Heart right ventricle (tissue), 16 donors: ENCODE measurements at places on chromosomes 6 and 20. TPM values are rescaled to one million over a fixed set of nuclear protein-coding genes. Genes with fewer than 3 reads are reported as not detected.

- H3K4me3 ChIP-seq, result no peak overlapping the region
- H3K27me3 ChIP-seq, result peaks cover 11% of the 10 kb centered on the region
- no peaks in the 10 kb centered on the region for H3K36me3 ChIP-seq
- no peak overlapping the region for H3K27ac ChIP-seq
These were observed 13.8 kb upstream of the HLA-G start for GRCh38 chr6:29813809-29814208.

- peaks cover 55% of the 10 kb centered on the region for H3K36me3 ChIP-seq
- DNase-seq, result no peak
- H3K27ac ChIP-seq, result no peak overlapping the region
- no peak overlapping the region for H3K4me3 ChIP-seq
- H3K4me1 ChIP-seq, result peaks cover 21% of the 10 kb centered on the region
These were observed 8.0 kb downstream of the FAM217B start for GRCh38 chr20:59948212-59948611.

- DNase-seq, result no peak
- peaks cover 50% of the 10 kb centered on the region for H3K36me3 ChIP-seq
- H3K27ac ChIP-seq, result no peak overlapping the region
These were observed 6.6 kb downstream of the MYL9 start for GRCh38 chr20:36548006-36548315.

GRCh38 chr20:5688431-5688972 lies 61.7 kb upstream of the SHLD1 start:
- H3K4me1 ChIP-seq, result peaks cover 25% of the 10 kb centered on the region
- no peak overlapping the region for H3K4me3 ChIP-seq
- H3K36me3 ChIP-seq, result no peaks in the 10 kb centered on the region
- peak overlapping the region; percentile 55 for H3K27ac ChIP-seq

- no peak for DNase-seq
- H3K27me3 ChIP-seq, result no peaks in the 10 kb centered on the region
- no peak overlapping the region for H3K27ac ChIP-seq
These were observed 108.7 kb upstream of the LRFN2 start for GRCh38 chr6:40695750-40696415.

GRCh38 chr6:157574851-157575424 lies 193.9 kb downstream of the ZDHHC14 start:
- no peak for DNase-seq
- no peaks in the 10 kb centered on the region for H3K36me3 ChIP-seq
- H3K4me1 ChIP-seq, result peaks cover 7% of the 10 kb centered on the region
- no peak overlapping the region for H3K27ac ChIP-seq
- H3K27me3 ChIP-seq, result no peaks in the 10 kb centered on the region
- H3K4me3 ChIP-seq, result no peak overlapping the region

DNA sequence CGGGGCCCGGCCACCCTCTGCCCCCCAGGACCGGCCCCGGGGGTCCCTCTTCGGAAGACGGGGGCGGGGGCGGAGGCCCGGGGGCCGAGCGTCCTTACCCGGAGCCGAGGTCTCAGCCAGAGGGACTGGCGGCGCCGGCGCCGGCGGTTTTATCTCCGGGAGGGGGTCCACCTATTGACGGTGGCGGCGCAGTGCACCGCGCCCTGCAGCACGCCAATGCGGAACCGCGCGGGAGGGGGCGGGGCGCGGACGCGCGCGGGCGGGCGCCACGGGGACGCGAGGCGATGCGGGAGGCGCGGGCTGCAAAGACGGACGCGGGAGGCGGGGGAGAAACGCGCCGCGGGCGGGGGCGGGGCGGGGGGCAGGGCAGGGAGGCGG lies at the start of gene EEF1A2:
Gene EEF1A2 (minus strand): TSS at position 124 of the 378 bp plus-strand sequence. CDS start 1,320 bp downstream, outside the sequence.
- H3K4me1 ChIP-seq, result peaks cover 49% of the 10 kb centered on the region
- peak within 1 kb of the TSS; percentile 94 for H3K27ac ChIP-seq
- H3K27me3 ChIP-seq, result peaks cover 35% of the 10 kb centered on the region
- no peak for DNase-seq

DNA sequence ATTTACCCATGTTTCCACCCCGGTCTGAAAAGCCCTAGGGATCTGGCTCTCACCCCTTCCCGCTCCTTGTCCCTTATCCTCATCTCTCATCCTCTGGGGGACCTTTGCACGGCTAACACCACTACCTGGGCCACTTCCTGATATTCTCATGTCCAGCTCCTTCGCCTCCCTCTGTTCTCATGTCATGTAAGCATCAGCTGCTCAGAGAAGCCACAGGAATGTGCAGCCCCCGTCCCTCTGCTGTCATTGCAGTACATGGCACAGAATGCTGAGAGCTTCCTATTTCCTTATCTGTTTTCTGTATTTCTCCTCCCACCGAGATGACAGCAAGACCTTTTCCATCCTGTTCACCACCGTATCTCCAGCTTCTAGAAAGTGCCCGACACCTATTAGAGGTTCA lies 102.4 kb downstream of the MTHFD1L start:
- no peaks in the 10 kb centered on the region for H3K4me1 ChIP-seq
- no peaks in the 10 kb centered on the region for H3K27me3 ChIP-seq
- H3K36me3 ChIP-seq, result no peaks in the 10 kb centered on the region
- DNase-seq, result no peak

DNA sequence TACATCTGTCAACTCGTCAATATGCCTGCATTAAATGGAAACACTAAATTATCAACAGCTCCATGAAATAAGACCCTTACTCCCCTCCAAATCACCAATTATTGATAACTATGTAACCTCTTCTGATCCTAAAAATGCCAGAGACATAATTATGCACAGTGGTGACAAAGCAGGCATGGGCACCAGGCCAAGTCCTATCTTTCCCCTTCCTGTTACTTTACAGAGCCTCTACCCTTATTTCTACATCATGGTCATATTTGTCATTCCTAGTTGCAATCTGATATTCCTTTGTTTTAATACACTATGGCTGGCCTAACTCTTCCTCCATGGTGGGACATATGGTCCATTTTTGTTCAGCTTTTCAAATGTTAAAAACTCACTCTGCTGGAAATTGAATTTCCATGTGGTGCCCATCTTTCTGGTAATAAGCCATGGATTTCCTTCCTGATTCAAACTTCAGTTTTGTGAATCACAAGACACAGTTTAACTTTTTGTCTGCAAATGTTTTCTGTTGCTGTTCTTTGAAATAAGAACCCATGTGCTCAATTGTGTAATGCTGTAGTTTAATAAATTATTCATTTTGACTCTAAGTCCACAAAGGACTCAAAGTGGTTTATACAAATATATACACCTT lies 41.8 kb upstream of the ARFGEF2 start:
- H3K4me3 ChIP-seq, result no peak overlapping the region
- no peaks in the 10 kb centered on the region for H3K27me3 ChIP-seq
- no peaks in the 10 kb centered on the region for H3K36me3 ChIP-seq
- DNase-seq, result no peak
- no peaks in the 10 kb centered on the region for H3K4me1 ChIP-seq

GRCh38 chr20:15214051-15214450 lies 876.6 kb upstream of the FLRT3 start:
- H3K4me1 ChIP-seq, result no peaks in the 10 kb centered on the region
- no peak for DNase-seq
- H3K36me3 ChIP-seq, result no peaks in the 10 kb centered on the region
- H3K27me3 ChIP-seq, result no peaks in the 10 kb centered on the region
- no peak overlapping the region for H3K27ac ChIP-seq

DNA sequence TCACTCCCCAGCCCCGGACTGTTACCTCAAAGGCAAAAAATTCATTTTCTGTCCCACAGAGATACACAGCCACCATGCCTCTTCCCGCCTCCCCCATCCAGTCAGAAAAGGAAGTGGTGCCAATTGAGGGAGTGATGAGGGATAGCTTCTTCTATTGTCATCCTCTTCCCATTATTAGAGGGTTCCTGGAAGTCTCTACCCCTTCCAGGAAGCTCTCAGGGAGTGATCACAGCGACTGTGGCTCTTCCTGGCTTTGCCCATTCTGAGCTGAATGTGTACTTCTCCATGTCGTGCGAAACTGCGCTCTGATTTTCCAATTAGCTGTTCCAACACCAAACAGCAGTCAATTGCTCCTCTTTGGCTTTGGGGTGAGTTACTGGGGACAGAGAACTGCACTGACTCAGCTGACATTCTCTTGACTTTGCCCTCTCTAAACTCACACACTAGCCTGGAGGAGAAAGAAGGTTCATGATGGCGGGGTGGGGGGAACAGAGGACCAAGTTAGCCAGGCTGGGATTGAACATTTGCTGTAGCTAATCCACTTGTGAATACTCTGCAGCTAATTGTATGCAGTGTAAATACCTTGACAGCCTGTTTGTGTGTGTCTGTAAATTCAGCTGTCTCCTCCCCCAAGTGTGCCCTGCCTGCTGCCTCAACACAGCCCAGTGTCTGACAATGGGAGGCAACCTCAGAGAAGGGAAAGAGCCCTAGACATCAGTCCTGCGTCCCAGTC lies 2.4 kb upstream of the MDGA1 start:
- no peak overlapping the region for H3K4me3 ChIP-seq
- no peak overlapping the region for H3K27ac ChIP-seq
- DNase-seq, result no peak
- H3K4me1 ChIP-seq, result peaks cover 24% of the 10 kb centered on the region
- H3K27me3 ChIP-seq, result peaks cover 13% of the 10 kb centered on the region

DNA sequence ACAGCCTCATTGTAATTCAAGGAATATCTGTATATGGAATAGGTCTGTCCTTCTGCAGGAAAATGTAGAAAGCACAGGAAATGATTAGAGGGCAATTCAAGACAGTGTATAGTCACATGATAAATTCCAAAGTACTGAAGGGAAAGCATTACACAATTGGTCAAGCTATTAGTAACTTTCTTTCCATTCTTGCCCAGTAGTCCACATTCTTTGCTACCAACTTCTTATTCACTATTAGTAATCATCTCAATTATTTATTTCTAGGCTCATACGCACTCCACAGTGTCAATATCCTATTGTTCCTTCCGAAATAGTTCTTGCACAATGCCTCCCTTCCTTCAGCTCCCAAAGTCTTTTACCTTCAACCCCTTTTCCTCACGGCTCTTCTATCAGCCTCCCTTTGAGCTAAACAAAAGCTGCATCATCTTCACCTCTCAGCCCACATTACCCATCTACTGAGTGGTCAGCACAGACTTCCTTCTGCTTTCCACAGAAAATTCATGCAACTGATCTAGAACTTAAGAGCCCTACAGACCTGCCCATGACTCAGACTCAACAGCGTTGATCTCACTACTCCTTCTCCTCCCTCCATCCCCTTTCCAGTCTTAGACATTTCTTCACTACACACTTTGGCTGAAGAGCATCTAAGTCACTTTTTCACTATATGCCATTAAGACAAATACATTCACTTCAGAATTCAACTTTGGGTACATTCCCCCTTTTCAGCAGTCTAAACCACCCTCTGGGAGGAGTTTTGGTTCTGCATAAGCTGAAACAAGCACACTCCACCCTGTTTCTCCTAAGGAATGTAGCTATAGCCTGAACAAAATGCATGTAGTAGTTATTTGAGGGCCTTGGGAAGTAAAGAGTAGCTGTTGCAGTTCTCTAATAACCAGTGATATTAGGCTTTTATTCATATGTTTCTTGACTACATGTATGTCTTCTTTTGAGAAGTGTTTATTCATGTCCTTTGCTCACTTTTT lies 157.9 kb downstream of the KIF16B start:
- no peaks in the 10 kb centered on the region for H3K4me1 ChIP-seq
- no peak for DNase-seq
- no peak overlapping the region for H3K27ac ChIP-seq
- H3K4me3 ChIP-seq, result no peak overlapping the region

DNA sequence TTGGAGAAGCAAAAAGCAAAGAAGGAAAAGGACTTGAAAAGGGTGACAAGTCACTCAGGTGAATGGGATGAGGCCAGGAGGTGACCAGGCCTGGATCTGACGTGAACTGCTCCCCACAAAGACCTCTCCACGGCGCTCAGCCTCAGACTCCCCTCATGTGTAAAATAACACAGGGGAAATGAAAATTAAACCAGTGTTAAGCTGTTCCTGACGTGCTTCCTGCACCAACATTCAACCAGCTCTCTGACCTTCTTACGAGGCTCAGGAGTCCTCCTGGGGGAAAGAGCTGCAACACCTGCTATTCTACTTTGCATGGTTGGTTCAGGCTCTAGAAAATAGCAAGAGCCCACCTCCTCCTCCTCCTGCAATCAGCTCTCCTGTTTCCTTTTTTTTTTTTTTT lies 256.7 kb downstream of the ATXN1 start:
- peak overlapping the region; percentile 9 for H3K27ac ChIP-seq
- H3K27me3 ChIP-seq, result no peaks in the 10 kb centered on the region
- no peak for DNase-seq
- peaks cover 18% of the 10 kb centered on the region for H3K4me1 ChIP-seq

GRCh38 chr6:168708526-168708925 lies 267.5 kb downstream of the SMOC2 start:
- H3K4me1 ChIP-seq, result no peaks in the 10 kb centered on the region
- no peaks in the 10 kb centered on the region for H3K36me3 ChIP-seq
- no peaks in the 10 kb centered on the region for H3K27me3 ChIP-seq
- H3K4me3 ChIP-seq, result no peak overlapping the region

- H3K4me1 ChIP-seq, result peaks cover 22% of the 10 kb centered on the region
- peak overlapping the region; percentile 52 for H3K27ac ChIP-seq
- peak; percentile 58 for DNase-seq
- peaks cover 8% of the 10 kb centered on the region for H3K36me3 ChIP-seq
These were observed 5.6 kb downstream of the BAG2 start for GRCh38 chr6:57177545-57178265.

DNA sequence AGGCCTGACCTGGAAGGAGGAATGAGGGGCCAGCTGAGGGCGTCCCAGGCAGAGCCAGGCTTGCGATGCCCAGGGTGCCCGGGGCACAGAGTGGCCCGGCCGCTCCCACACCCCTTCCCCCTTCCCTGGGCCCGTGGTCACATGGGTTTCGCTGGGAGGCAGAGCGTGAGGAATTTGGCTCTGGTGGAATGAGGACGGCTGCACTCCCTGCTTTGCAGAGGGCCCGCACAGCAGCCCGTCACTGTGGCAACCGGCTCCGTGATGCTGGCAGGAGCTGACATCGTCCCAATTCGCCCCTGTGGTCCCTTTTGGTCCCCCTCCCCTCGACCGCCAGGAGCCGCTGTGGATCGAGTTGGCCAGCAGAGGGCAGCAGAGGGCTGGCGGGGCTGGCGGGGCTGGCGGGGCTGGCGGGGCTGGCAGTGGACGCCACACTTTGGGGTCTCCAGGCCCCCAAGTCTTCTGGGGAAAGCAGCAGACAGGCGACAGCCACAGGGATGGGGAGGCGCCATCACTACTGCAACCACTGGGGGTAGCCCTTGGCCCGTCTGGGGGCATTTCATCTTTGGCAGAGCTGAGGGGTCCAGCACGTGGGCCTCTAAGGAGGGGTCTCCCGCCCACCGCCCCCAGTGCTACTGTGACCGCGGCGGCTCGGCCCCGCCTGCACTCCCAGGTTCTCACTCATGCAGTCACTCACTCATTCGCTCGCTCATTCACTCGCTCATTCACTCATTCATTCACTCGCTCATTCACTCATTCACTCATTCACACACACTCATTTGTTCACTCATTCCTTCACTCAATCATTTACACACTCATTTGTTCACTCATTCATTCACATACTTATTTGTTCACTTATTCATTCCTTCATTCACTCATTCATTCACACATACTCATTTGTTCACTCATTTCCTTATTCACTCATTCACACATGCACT lies 49.7 kb upstream of the BHLHE23 start:
- H3K4me3 ChIP-seq, result no peak overlapping the region
- H3K27ac ChIP-seq, result no peak overlapping the region
- H3K4me1 ChIP-seq, result no peaks in the 10 kb centered on the region
- H3K36me3 ChIP-seq, result no peaks in the 10 kb centered on the region

GRCh38 chr6:139722530-139722929 lies 348.1 kb upstream of the CITED2 start:
- H3K27ac ChIP-seq, result no peak overlapping the region
- no peaks in the 10 kb centered on the region for H3K4me1 ChIP-seq
- no peak for DNase-seq
- H3K36me3 ChIP-seq, result no peaks in the 10 kb centered on the region
- no peaks in the 10 kb centered on the region for H3K27me3 ChIP-seq

The CLPSL1 gene
- not detected for total RNA-seq

The LPA gene
- total RNA-seq, result not detected

The RBM24 gene
- 190 TPM for total RNA-seq

The NFATC2 gene
- total RNA-seq, result 2.0 TPM

The KCNK16 gene
- not detected for total RNA-seq
